Activated CD4-positive, alpha-beta T cell treated with anti-CD3 and anti-CD28 coated beads for 4 hours (primary cell): ENCODE measurements at places on chromosomes 11 and 22.

- no peak for DNase-seq
These were observed 34.5 kb downstream of the CPT1A start for GRCh38 chr11:68806931-68807844.

DNA sequence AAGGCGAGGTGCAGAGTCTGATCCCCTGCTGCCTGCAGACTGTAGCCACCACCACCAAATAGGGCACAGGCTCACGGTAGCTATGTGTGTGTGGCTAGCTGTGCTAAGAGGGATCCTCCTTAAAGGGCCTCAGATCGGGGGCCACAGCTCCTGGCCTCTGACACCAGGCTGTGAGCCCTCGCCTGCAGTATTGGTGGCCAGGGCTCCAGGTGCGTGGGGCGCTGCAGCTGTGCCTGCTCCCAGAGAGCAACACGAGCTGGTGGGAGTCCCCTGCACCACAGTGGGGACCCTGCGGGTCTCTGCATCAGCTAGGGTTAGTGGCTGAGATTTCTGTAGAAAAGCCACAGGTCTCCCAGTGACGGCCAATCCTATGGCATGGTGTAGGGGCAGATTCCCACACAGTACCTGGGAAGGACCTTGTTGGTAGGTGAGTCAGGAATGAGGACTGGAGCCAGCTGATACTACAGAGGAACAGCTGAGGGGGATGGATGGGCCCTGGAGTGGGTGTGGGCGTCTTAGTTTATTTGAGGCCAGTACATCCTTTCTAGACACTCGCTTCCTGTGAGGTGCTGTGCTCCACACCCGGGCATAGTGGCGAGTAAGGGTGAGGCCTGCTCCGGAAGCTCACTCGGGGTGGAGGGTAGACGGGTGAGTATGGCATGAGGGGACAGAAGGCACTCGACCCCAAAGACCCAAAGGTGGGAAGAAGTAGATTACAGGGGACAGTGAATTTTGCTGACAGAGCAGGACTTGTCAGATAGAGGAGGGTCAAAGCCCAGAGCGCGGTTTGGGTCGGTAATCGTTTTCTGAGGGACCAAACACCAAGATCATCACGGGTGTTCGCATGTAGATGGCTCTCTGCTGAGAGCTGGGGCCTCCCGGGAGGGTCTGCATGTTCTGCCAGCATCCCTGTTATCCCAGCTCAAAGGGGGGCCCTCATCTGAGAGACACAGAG is 212.5 kb downstream of the TBC1D22A start:
- no peak for DNase-seq

- DNase-seq: no peak
These were observed 2.0 kb downstream of the DSCAML1 start for GRCh38 chr11:117794772-117795629.

- DNase-seq: no peak
These were observed 32.3 kb downstream of the PDHX start for GRCh38 chr11:34948696-34949095.

- peak; percentile 41 for DNase-seq
These were observed 1.3 kb downstream of the GNG3 start for GRCh38 chr11:62708793-62709192.

GRCh38 chr11:45698777-45699497 is 33.5 kb upstream of the CHST1 start:
- DNase-seq: no peak

GRCh38 chr11:111170761-111171379 is 74.7 kb upstream of the POU2AF2 start:
- no peak for DNase-seq

DNA sequence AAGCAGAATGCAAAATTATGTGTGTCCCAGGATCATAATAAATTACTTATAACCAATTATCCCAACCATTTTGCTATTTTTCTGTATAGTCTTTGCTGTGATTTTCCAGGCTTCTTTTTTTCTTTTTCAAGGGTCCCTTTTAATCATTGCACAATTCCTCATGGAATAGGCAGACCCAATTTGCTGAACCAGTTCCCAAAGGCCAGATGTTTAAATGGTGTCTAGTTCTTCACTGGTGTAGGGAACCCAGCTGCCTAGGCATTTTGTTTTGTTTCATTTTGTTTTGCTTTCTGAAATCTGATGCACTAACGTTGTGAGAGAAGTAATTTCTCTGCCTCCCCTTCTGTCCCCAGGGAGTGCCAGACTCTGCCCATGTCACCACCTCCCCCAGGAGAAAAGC is 60.4 kb downstream of the CHST1 start:
- no peak for DNase-seq

- DNase-seq: no peak
These were observed 170.0 kb upstream of the PDGFD start for GRCh38 chr11:104333977-104334376.

GRCh38 chr11:63478896-63479295 is 12.1 kb downstream of the PLAAT5 start:
- peak; percentile 53 for DNase-seq

- no peak for DNase-seq
These were observed 55.8 kb downstream of the CABIN1 start for GRCh38 chr22:24066865-24067264.

GRCh38 chr11:44837661-44838060 is 110.9 kb downstream of the TSPAN18 start:
- no peak for DNase-seq

GRCh38 chr11:123434911-123435310 is 4.8 kb downstream of the GRAMD1B start:
- DNase-seq: no peak

GRCh38 chr22:38748487-38749136 is 7.2 kb downstream of the SUN2 start:
- DNase-seq: no peak

- DNase-seq: no peak
These were observed 15.4 kb downstream of the SLC35C1 start for GRCh38 chr11:45820211-45820857.

GRCh38 chr22:22810018-22810427 is 77.6 kb upstream of the IGLL5 start:
- DNase-seq: peak; percentile 65

DNA sequence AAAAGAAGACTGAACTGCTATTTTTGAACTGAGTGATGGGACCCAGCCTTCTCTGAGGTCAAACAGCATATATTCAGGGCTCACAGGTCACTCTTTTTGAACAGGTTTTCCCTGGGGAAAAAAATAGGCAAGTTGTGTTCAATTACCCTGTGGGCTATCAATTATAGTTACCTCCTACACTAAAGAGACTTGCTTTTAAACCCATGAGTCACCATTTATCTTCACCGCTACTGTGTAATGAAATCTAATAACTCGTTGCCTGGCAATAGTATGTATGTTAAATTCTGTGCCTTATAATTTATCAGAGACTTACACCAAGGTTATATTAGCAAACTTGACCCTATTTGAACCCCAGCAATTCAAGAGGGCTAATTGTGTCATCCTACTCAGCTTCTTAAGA is 98.5 kb downstream of the CYP2R1 start:
- DNase-seq: no peak

- no peak for DNase-seq
These were observed 33.4 kb upstream of the AMOTL1 start for GRCh38 chr11:94734563-94735275.

GRCh38 chr11:34146411-34146810 is 41.0 kb downstream of the NAT10 start:
- DNase-seq: no peak

GRCh38 chr11:30392221-30392784 is 69.4 kb downstream of the ARL14EP start:
- DNase-seq: no peak

DNA sequence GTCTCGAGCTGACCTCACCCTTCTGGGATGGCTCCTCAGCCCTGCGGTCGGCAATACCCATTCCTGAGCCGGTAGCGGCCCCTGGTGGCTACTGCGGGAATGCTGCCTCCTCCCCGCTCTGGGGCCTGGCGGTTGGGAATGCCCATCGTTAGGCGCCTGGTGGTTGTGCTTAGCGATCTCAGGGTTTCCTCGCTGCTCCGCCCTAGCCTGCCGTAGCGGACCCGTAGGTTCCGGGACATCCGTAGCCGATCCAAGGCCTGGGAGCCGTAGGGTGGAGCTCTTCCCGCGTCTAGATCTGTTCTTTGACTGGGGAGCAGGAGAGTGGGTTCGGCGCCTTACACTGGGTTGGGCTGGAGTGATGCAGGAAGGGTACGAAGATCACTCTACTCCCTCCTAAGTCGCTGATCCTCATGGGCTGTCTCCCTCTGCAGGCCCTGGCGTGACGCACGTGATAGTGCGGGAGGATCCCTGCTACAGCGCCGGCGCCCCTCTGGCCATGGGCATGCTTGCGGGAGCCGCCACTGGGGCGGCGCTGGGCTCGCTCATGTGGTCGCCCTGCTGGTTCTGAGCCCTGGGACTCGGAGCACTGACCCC is 14.8 kb downstream of the PLEKHB1 start:
- DNase-seq: peak; percentile 78

DNA sequence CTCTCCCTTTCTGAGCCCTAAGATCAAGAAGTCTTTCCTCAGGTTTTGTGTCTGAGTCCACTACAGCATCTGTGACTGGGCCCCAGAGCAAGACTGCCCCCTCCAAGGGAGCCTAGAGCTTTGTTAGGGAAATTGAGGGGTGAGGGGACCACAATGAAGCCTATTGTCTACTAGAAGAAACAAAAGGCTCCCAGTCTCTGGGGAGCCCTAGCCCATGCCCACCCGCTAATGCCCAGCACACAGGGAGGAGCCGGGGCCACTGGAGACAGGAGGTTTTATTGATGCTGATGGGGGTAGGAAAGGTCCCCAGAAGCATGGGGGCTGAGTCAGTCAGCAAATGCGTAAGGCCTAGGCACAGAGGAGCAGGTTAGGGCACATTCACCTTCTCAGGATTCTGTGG is 14.0 kb downstream of the RHOG start:
- no peak for DNase-seq

- DNase-seq: no peak
These were observed 2.2 kb downstream of the CRACR2B start for GRCh38 chr11:829847-830294.

DNA sequence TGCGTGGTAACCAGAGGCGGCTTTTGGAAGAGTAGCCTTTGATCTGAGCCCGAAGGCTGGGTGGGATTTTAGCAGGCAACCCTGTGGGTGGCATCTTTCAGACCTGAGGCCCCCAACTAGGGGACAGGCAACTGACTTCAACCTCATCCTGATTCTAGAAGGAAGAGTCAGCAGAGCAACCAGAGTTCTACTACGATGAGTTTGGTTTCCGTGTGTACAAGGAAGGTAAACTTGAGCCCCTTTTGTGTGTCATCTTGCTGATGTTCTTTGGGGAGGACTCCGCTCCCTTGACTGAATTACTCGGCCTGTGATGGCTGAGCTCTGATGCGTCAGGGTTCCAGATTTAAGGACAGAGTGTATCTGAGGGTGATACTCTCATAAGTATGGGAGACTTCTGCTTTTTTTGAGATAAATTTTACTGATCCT is 31.6 kb downstream of the SGSM3 start:
- DNase-seq: no peak

- DNase-seq: no peak
These were observed 5.0 kb downstream of the RHOG start for GRCh38 chr11:3835751-3836150.

- no peak for DNase-seq
These were observed 7.8 kb downstream of the MS4A12 start for GRCh38 chr11:60500276-60500910.

DNA sequence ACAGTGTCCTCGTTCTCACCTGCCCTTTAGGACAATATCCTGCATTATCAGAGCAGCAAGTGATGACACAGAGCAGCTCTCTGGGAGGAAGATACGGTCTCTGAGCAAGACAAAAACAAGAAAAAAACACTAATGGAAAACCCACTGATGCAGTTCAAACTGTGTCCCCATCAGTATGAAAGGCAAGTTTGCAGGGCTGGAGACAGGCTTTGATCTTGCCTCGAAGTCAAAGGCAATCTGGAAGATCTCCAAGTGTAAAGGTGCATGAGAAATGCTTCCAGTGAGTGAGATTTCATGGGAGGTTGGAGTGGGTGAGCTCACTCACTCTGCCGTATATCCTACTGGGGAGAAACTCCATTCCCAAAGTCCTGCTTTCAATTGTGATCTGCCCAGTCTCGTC is 157.5 kb downstream of the KIRREL3 start:
- no peak for DNase-seq

DNA sequence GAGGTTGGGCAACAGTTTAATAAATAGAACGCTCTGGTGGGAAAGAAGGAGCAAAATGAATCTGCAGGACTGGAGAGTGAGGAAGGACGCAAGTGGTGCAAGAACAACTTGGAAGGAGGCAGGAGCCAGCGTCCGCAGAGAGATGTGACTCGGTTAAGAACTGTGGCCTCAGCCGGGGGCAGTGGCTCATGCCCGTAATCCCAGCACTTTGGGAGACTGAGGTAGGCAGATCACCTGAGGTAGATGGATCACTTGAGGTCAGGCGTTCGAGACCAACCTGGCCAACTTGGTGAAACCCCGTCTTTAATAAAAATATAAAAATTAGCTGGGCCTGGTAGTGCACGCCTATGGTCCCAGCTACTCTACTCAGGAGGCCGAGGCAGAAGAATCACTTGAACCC is 319.7 kb downstream of the LARGE1 start:
- no peak for DNase-seq

DNA sequence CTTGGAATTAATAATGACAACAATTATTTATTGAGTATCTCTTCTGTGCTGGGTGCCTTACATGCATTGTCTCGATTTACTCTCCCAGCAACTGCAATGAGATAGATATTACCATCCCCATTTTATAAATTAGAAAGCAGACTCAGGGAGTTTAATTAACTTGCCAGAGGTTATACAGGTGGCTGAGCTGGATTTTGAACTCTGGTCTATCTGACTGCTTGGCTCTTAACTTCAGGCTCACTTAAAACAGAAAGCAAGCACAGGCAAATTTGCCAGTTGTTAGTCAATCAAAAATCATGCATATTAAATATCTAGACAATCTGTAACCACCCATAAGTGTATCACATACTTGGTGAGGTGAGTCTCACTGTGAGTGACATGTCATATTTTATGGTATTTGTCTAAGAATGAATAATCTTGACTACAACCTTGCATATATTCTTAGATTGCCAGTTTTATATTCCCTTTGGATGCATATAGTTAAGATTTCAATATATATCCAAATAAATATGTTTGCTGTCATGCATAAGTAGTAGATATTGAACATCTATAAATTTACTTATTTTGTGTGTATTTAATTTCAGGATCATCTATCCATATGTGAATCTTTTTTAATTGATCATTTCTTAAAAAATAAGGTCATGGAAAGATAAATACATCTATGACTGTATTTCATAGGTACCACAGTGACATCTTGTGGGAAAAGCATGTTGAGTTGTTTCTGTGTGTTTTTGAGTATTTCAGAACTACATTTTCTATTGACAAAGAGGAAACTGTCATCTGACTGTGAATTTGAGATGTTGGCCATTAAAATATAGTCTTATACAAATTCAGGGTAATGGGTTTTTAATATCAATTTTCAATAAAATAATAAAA is 112.0 kb upstream of the ARHGAP42 start:
- DNase-seq: no peak

GRCh38 chr11:73404048-73404447 is 27.8 kb downstream of the RELT start:
- no peak for DNase-seq

- peak; percentile 57 for DNase-seq
These were observed 729 bp downstream of the IL17RA start for GRCh38 chr22:17085277-17086181.

DNA sequence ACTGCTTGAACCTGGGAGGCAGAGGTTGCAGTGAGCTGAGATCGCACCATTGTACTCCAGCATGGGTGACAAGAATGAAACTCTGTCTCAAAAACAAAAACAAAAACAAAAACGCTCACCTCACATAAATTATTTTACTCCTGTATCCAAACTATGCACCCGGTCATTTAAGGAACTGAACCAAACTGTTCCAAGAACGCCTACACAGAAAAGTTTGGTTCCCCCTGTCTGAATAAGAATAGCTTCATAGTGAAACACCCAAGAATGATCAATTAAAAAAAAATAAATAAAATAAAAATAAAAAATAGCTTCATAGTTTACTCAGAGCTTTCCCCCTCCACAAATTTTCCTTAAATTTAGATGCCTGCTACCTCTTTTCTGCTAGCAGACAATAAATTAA is 13.7 kb downstream of the NUP98 start:
- no peak for DNase-seq
